ENCODE measurements at places on chromosomes 7 and 10.

GRCh38 chr10:3538656-3539531, 246.1 kb downstream of the KLF6 start:
- no peak for DNase-seq

DNA sequence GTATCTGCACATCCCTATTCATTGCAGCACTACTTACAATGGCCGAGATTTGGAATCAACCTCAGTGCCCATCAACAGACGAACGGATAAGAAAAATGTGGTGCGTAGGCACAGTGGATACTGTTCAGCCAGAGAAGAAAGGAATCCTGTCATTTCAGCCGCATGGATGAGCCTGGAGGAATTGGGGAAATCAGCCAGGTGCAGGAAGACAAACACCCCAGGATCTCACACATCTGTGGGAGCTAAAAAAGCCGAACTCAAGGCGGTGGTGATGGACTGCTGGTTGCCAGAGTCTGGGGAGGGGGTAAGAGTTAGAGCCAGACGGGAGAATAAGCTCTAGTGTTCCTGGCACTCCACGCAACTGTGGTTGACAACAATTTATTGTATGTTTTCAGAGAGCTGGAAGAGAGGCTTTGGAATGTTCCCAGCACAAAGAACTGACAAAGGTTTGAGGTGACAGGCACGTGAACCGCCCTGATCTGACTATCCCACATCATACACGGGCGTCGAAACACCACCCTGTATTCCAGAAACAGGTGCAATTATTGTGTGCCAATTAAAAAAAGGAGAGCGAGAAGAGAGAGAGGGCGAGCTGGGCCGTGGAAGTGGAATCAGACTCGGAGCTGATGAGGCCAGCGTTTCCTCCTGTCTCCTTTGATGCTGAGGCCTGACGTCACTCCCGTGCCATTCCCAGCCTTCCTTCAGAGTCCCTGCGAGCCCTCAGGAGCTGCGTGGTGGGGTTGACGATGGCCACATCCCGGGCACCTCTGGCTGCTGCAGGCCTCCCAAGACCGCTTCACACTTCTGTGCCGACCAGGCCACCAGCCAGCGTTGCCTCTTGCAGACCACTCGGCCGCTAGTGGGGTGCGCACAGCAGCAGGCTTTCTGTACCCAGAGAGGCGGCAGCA, 189.5 kb downstream of the DNAJB6 start:
- DNase-seq: no peak

- DNase-seq: no peak
These were observed 19.9 kb downstream of the ANTXRL start for GRCh38 chr10:46306516-46307184.

DNA sequence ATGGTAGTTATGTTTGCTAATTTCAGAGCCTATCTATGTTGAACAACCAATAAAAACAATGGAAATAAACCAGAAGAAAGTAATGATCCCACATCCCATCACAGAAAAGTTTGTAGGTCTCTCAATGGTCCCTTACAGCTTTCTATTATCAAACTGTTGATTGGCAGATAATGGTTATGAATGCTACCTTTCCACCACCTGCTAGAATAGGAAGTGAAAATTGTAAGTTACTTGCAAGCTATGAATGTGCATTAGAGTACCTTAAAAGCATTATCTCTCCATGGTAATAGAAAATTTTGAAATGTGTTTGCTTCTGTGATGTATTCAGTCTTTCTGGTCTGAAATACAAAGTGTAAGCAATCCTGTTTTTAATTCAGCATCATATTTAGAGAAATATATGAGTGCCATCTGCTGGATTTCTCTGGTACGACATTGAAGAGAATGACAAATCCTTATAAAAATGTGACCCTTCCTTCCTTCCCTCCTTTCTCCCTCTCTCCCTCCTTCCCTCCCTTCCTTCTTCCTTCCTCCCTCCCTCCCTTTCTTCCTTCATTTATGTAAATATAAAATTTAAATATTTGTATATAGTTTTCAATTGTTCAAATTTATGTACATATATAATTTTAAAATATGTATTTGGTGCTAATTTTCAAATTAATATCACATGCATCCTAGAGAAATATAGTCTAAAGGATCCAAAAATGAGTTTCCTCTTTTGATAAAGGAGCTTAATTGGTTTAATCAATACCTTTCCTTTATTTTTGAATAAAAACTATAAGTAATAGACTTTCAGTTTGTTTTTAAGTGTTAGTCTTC, 41.4 kb upstream of the PNLIPRP3 start:
- DNase-seq: no peak

DNA sequence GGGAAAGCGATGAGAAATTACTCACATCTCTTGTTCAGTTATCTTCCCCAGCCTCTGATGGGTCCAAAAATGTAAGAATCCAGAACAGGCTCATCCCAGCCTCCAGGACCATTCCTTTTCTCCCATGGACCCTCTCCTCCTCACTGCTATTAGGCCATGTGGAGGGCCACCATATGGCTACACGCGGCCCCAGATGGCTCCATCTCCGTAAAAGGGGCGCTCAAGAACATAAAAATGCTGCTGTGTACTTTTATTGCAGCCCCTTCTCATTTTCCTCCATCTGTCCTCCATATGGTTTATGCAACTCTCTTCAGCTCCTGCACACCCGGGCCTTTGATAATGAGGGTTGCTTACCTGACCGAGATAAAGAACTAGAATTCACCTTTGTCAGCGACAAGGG, 166.2 kb downstream of the RAPGEF5 start:
- DNase-seq: no peak

- no peak for DNase-seq
These were observed 213.9 kb downstream of the MAD1L1 start for GRCh38 chr7:2018569-2019460.

DNA sequence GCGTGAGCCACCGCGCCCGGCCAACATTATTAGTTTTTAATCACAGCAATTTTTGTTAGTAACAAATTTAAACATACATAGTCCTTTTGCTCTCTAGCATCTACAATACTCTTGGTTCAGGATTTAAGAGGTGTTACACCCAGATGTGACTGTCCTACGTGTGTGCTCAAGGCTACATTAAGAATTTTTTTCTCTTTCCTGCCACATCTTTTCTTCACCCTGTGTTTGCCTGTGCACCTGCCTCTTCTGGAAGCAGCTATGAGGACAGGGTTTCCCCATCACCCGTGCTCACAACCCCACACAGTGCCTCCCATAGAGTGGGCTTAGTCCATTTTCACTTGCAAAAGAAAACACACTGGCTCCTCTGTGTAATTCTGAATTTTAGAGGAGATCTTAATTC, 186.7 kb upstream of the KLF6 start:
- no peak for DNase-seq

GRCh38 chr7:45892407-45893035, 4.2 kb downstream of the IGFBP1 start:
- no peak for DNase-seq

DNA sequence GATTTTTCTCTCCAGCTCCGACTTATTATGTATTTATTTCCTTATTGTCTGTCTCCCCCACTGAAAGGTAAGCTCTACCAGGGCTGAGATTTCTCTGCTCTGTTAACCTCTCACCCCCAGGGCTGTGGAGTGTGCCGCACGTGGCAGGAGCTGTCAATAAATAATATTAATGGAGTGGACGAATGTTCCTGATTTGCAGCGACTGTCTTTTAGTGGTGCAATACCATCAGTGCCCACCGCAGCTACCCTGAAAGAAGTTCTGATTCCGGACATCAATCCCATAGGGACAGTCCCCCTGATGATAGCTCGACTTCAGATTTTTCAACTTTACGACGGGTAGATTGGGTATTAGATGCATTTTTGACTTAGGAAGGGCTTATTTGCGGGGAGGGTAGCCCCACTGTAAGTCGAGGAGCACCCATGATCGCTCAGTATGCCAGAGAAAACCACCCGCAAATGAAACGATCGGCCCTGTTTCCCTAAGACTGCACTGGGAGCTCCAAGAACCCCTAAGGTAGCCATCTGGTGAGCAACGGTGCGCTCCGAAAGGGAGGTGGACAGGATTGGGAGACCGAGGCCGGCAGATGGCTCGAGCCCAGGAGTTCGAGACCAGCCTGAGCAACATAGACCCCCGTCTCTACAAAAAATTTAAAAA, 986 bp upstream of the PPP2R2D start:
- no peak for DNase-seq

GRCh38 chr10:24272374-24272773, 63.4 kb downstream of the KIAA1217 start:
- no peak for DNase-seq

- DNase-seq: no peak
These were observed 89.6 kb downstream of the FZD1 start for GRCh38 chr7:91353848-91354247.

GRCh38 chr7:148340438-148341280, 249.9 kb upstream of the C7orf33 start:
- no peak for DNase-seq

DNA sequence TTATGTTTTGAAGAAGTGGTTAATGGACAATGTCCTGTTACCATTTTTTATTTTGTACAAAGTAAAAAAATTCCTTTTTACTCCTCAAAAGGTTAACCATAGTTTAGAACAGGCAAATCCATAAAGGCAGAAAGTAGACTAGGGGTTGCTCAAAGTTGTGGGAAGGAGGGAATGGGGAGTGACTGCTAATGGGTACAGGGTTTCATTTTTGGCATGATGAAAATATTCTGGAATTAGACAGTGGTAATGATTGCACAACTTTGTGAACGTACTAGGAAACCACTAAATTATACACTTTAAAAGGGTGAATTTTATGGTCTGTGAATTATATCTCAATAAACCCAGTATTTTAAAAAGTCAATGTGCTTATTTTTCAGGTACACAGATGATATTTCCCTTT, 35.4 kb upstream of the CDK14 start:
- no peak for DNase-seq

DNA sequence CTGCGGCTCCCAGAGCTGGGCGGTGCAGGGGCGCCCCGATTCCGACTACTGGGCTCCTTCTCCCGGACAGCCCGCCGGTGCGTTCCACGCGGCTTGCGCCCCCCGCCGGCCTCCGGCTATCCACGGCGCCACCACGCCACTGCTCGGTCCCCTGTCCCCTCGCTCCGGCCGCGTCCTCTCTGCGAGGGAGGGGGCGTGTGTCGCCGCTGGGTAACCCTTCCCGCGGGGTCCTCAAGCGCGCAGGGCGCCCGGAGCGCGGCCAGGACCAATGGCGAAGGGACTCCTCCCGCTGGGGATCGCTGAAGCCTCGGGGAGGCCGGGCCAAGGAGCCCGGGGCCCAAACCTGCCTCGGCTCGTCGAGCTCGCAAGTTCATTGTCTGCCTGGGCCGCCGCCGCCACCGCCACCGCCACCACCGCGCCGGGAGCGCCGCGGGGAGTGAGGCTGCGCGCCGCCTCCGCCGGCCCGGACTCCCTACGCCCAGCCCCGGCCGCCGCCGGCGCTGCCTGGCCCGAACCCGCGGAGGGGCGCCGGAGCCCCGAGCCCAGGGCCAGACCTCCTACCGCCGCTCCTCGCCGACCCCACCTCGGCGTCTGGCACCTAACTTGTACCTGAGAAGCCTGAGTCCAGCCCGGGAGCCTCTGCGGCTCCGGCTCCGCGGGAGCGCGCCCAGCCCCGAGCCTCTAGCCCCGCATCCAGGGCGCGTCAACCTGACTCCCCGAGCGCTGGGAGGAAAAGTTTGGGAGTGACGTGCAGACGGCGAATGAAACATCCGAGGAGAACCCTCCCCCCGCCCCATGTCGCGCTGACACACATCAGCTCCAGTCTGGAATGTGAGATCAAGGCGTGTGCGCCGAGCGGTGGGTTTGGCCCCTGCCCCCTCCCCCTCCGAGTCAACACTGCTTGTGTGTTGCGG, at the start of gene CHST15:
TSS of gene CHST15 (minus strand) at position 739 of the 914 bp plus-strand sequence. CDS start 47,386 bp downstream, outside the sequence.
- DNase-seq: no peak

GRCh38 chr7:101519324-101520023, 109.6 kb downstream of the MYL10 start:
- DNase-seq: no peak

DNA sequence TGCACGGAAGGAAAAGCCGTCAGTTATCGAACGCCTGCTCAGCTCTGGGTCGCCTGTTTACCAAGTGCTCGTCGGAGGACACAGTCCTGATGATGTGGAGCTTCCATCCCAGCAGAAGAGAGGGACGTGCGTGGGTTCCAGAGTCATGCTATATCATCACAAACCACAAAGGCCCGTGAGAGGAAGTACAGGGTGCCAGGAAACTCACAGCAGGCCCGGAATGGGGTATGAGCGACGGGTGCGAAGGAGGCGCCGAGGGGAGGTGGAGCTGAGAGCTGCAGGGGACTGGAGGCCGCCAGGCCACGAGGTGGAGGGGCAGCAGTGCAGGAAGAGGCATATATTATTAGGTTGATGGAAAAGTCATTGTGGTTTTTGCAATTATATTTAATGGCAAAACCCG, 102.5 kb downstream of the ACTR3B start:
- no peak for DNase-seq

DNA sequence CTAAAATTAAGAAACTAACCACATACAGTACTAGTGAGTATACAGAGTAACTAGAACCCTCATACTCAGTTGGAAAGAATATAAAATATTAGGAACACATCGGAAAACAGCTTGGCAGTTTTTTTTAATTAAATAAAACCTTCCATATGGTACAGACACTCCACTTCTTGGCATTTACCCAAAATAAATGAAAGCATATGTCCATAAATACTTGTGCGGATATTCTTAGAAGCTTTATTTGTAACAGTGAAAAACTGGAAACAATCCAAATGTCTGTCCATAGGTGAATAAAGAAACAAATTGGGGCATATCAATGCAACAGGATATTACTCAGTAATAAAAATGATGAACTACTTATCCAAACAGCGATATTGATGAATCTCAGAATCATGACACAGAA, 410.0 kb downstream of the HTR7 start:
- no peak for DNase-seq

DNA sequence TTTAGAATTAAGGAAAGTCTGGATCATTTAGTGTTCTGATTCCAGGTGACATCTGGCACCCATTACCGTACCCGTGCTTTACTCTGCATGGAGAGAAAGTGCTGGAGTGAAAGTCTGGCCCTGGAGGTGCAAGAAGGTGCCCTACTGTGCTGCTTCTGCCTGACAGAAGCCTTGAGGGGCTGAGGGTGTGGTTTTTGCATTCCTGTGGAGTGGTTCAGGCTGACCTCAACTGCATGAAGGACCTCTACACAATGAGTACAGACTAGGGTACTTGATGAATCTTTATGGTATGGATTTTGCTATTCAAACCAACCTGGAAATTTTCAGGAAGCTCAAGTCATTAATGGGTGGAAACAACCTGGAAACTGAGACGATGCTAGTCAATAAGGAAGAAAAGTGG, 45.1 kb upstream of the GSAP start:
- no peak for DNase-seq
